ENCODE measurements at places on chromosomes 13 and 19.

DNA sequence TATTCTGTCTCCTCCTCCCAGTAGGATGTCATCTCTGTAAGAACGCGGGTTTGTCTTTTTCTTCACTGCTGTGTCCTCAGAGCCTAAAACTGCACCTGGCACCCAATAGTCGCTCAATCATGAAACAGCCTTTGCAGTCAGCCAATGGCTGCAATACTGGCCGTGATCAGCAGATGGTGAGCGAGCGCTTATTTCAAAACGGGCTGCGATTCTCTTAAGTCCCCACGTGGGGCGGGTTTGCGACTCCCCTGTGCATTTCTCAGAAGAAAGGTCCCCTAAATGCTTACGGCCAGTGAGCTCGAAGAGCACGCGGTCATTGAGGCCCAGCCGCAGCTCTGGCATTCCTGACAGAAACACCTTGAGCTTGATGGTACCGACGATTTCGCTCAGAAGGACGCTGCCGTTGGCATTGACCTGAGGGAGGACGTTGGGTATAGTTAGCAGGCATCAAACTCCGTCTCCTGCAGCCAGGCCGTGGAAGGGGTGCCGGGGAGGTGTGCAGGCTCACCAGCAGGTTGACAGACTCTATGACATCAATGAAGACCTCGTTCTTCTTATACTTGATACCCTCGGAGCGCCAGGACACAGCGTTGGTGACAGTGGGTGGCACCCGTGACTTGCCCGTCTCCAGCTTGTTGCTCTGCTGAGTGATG is 6.0 kb downstream of the AP1M2 start:
- DNase-seq, result peak; percentile 80

DNA sequence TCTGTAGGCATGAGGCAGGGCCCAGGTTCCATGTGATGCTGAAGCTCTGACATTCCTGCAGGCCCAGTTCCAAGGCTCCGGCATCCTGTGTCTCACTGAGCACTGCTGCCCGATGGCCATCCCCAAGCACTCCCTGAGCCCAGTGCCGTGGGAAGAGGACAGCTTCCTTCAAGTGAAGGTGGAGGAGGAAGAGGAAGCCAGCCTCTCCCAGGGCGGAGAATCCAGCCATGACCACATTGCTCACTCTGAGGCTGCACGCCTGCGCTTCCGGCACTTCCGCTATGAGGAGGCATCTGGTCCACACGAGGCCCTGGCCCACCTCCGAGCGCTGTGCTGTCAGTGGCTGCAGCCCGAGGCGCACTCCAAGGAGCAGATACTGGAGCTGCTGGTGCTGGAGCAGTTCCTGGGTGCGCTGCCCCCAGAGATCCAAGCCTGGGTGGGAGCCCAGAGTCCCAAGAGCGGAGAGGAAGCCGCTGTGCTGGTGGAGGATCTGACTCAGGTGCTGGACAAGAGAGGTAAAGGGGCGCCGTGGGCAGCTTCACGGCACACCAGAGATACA is 8.0 kb downstream of the ZSCAN22 start:
- DNase-seq, result no peak

GRCh38 chr19:10088949-10089554 is 2.9 kb downstream of the SHFL start:
- DNase-seq, result no peak

GRCh38 chr13:44870456-44870929 is 118.8 kb downstream of the NUFIP1 start:
- DNase-seq, result no peak

- DNase-seq, result no peak
Observed at GRCh38 chr13:53241891-53242348, 213.3 kb downstream of the OLFM4 start.

GRCh38 chr19:55832676-55833075 is 877 bp upstream of the NLRP11 start:
- DNase-seq, result no peak

GRCh38 chr13:79799059-79799867 is 318.3 kb downstream of the NDFIP2 start:
- DNase-seq, result no peak

DNA sequence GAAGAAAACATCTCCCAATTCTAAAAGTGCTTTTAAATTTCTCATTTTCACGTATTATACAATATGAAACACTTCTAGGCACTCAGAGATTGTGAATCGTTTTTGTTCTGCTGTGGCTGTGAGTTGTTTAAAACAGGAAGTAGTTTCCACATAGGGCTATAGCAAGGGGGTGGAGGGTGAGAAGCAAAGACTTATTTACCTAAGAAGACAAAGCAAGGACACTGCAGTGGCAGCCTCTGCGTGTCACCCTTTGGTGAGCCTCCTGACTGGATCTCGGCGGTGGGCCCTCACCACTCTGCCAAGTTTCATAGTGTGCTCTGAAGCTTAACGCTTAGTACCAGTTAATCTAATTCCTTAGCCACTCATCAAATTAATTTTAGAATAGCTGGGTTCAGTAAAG is 56.8 kb downstream of the TNFSF13B start:
- DNase-seq, result no peak

- peak; percentile 47 for DNase-seq
Observed at GRCh38 chr19:4977299-4978174, 8.6 kb downstream of the KDM4B start.

Measured in activated B cell treated with CpG ODN at 0.5 μM for 24 hours (primary cell).